ENCODE measurements at places on chromosomes 4 and X.
A peak's percentile ranks its signal among the peaks of the same experiment; 100 is the strongest.

DNA sequence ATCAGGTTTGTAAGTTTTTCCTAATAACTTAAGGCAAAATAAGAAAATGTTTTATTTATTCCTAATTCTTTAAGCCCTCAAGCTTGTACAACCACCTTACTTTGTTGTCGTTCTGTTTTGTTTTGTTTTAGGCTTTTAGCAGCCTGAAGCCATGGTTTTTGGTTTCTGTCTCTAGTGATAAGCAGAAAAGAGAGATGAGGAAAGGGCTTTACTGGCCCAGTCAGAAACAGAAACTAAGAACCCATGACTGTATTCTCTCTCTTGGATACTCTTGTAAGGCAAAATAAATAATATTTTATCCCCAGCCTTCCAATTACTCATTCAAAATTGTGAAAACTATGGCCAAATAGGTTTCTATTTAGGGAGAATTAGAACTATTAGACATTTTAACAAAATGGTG is 29.4 kb downstream of the TBC1D19 start:
- no peak for DNase-seq

- DNase-seq, result no peak
These were observed 189.5 kb downstream of the GASK1B start for GRCh38 chr4:157983300-157983699.

GRCh38 chrX:70446380-70447350 is 2.0 kb downstream of the DLG3 start:
- peak; percentile 12 for DNase-seq

GRCh38 chrX:24574743-24575142 is 72.4 kb downstream of the PCYT1B start:
- DNase-seq, result no peak

DNA sequence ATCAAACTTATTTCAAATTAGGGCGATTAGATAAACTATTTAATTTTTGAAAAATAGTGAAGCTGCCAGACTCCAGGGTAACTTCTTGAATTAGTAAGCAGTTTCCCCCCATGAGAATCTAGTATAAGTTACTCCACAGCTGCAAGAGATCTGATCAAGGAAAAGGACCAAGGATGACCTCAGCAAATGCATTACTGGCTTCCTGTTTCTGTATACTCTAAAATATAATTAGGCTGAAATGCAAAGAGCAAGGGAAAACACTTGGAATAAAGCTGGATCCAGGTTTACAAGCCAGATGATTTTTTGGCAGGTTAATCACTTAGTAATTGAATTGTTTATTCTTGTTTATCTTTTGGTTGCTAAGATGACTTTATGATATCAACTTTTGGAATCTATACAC is 13.4 kb upstream of the P2RY10 start:
- no peak for DNase-seq

- DNase-seq, result no peak
These were observed 449.3 kb downstream of the IL15 start for GRCh38 chr4:142085513-142086292.

DNA sequence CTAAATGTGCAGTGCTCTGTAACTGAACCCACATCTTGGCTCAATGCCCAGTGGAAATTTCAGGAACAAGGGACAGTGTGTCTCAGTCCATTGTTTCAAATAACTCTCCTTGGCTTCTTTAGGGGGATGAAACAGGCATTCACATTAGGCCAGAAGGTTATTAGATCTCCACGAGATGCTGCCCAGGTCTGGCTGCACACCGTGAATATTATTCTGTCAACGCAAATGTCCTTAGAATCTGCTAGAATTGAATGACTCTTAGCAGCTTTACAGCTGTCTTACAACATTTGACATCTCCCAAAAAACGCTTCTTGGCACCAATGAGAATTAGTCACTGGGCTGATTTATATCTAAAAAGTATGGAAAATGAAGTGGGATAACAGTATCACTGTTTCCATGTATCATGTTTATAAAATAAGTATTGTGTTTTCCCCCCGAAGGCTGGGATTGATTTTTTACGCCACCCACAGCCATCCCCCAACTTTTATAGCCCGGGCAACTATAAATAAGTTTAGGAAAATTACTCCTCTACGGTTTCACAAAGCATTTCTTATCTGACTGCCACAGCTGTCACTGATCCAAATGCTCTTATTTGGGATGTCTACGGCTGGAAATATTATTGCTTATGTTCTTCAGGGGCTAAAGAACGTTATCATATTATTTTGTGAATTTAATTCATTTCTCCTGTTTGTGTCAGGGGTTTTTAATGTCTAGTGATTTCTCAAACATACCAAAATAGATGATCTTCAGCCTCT is 559.7 kb upstream of the FAT1 start:
- DNase-seq, result no peak

- DNase-seq, result no peak
These were observed 22.5 kb downstream of the TRIML2 start for GRCh38 chr4:188086858-188087257.
